C1 segment of cervical spinal cord (tissue), 14 donors: ENCODE measurements at places on chromosomes 4 and X.

GRCh38 chr4:46656071-46656470 lies 253.0 kb downstream of the COX7B2 start:
- DNase-seq = no peak

DNA sequence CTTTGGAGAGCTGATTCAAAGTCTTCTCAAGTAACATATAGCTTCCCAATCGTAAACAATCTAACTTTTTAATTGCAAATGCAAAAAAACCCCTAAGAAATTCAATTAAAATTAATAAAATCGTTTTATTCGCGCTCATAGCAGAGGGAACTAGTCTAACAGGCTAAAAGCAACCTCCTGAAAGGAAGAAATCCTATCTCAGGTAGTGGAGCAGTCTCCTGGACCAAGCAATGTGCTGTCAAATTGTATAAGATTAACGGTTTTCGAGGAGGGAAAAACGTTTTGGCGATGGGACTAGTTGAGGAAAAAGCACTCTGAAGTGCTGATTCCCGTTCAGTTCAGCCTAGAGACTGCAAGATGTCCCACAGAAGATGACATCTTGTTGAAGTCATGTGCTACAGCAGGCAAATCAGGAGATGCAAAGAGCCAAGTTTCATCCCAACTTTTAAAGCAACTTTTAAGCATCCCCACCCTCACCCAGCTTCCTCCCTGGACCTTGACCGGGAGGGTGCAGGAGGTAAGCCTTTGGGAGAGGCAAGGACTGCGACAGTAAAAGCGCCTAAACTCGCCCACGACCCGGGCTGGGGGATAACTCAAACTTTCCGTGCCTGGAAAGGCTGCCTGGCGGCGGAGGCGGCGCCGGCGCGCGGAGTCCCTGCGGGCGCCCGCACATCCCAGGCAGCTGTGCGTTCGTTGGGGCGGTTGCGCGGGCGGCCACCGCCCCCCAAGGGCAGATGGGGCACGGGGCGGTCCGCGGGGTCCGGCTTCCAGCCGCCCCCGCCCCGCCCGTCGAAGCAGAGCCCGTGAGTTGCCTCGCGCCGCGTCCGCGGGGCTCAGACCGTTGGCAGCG lies 784 bp downstream of the MAP7D3 start:
- DNase-seq = no peak

DNA sequence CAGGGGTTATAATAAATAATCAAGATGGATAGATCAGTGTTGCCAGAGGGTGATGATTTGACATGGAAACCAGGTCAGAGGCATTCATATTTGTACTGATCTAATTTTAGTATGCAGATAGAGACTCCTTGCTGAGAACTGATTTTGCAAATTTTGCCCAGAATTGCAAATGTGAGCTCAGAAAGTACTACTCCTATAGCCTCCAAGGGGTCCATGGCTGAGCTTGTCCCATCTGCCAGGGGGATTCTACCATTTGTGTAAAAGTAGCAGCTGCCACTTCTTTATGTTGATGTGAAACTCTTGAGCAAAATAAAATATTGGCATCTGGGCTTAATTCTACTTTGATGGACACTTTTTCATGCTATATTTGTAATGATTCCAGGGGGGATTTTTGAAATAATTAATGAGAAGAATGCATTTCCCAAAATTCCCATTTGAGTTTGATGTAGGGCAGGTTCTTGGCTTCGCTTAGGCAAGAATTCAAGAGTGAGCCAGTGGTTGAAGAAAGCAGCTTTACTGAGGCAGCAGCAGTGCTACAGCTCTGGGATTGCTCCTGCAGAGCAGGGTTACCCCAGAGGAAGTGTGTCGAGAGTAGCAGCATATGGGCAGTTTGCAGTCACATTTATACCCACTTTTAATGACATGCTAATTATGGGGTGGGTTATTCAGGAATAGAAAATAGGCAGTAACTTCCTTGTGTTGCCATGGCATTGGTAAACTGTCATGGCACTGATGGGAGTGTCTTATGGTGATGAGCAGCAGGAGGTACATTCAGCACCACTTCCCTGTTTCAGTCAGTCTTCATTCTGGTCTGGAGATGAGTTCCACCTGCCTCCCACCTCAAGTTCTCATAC lies 38.7 kb upstream of the DCLK2 start:
- no peak for DNase-seq

DNA sequence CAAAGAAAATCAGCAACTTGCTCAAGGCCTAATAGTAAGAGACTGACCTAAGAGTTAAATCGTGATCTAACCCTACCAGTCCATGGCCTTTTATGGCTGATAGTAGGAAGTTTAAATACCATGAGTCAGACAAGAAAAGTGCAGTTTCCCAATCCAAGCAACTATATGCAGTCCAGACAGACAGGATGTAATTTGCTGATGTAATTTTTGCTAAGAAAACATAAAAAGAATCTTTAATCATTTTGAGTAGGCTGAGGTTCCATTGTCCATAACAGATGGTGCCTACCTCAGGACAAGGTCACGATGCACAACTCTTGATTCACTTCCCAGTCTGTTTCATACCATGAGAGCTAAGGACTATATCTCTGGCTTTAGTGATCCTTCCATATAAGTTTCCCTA lies 317.5 kb upstream of the GRIA3 start:
- DNase-seq = no peak

- no peak for DNase-seq
These were observed 17.3 kb downstream of the COQ2 start for GRCh38 chr4:83267121-83267829.

DNA sequence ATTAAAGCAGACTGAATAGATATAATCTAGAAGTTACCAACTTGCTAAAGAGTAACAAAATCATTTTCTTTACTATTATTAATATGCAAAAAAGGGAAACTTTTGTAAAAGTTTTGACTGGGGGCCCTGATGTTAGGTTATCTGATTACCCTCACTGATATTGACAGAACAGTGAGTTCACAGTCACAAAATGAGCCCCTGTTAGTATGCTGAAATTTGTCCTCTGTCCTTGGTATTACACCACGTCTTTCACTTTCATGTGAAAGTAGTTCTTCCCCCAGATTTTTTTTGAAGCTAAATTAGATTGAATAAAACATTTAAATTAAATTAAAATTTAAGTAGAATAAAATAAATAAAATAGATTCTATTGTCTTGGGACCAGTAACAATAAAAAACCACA lies 5.9 kb downstream of the STBD1 start:
- DNase-seq = no peak

DNA sequence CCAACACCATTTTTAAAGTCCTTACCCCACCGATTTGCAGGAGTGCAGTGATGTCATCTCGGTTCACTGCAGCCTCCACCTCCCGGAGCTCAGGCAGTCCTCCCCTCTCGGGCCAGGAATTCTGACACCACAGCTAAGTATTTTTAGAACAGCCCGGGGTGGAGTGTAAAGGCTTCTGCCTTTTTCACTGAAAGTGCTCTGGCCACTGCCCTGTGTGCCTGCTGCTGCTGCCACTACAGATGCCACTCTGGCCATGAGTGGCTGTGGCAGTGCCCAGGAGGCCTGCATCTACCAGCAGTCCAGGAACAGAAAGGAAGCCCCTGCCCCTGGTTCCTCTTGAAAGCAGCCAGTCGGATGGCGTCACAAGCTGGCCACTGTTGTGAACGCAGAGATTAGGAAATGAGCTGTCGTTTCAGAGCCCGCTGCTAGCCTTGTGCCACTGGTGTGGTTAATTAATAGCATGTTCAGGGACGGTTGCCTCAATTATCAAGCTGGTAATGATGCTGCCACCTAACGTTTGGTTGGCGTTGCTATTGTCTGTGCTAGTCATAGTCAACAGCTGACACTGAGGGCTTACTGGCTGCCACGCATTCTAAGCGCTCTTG lies 23.6 kb upstream of the TBC1D14 start:
- peak; percentile 47 for DNase-seq

- no peak for DNase-seq
These were observed 579 bp downstream of the IL3RA start for GRCh38 chrX:1336948-1337779.

DNA sequence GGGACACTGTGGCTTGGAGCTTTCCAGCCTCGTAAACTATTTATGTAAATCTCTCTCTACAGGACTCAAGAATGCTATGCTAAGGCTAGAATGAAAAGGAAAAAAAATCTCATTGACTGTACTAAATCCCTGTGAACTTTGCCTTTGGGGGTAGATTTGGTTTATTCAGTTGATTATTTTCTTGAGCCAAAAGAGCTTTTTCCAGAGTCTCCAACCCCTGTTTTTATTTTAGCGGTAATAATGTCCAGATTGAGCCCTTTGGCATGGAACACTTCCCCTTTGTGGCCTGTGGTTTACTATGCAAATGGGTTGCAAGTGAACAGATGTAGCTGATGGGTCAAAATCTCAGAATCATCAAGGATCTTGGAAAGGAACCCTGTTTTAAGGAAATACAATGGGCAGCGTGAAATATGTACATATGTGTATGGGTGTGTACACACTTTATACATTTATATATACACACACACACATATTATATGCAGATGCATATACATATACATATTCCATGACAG lies 72.9 kb downstream of the FAM9B start:
- DNase-seq = no peak

DNA sequence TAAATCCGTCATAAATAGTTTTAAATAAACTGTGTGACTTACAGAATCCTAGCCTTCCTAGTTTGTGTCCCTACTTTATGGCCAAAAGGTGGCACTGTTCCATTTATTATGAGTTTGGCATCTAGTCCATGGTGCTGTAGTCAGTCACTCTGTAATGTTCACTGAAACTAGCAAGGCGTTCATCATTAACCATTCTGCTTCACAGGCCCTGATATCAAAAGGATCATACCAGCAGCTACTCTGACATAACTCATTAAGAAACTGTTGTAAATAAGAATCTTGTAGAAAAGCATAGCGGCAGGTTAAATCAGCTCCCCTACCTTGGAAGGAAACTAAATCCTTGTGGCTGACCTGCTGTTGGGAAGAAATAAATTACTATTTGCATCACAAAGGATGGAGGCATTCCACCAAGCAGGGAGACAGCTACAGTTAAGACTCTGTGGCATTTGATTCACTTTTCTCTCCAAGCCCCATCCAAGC lies 919.6 kb upstream of the DIAPH2 start:
- DNase-seq = no peak

DNA sequence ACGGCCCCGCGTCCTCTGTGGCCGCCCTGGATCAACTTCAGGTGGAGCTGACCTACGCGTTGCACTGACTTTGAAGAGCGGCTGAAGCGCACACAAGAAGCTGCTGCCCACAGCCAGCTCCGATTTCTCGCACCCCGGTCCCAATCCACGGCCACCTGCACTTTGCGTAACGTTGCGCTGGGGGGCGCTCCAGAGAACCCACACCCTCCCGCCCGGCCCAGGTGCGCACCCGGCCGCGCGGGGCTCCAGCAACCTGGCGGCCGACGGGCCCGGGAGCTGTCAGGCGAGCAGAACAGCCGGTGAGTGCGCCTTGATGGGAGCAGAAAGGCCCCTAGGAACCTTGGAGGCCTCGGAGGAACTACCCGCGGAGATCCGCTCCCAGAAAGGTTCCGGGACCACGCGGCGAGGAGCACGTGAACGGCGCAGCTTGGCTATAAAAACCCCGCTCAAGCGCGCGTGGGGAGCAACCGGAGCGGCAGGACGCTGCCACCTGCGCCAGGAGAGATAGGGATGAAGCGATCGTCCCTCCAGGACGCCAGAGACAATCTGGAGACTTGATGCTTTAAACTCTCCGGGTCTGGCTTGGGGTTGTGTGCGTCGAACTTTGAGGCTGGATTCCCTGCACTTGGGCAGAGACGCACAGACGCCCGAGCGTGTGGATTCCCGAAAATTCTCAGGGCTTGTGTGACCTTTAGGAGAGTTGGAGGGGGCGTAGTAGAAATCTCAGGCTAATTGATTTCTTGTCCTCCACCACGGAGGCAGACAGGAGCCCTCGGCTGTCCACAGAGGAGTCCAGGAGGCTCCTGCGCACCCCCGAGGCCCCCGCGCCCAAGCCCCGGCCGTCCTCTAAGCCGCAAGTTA lies 591 bp upstream of the NWD2 start:
- no peak for DNase-seq

DNA sequence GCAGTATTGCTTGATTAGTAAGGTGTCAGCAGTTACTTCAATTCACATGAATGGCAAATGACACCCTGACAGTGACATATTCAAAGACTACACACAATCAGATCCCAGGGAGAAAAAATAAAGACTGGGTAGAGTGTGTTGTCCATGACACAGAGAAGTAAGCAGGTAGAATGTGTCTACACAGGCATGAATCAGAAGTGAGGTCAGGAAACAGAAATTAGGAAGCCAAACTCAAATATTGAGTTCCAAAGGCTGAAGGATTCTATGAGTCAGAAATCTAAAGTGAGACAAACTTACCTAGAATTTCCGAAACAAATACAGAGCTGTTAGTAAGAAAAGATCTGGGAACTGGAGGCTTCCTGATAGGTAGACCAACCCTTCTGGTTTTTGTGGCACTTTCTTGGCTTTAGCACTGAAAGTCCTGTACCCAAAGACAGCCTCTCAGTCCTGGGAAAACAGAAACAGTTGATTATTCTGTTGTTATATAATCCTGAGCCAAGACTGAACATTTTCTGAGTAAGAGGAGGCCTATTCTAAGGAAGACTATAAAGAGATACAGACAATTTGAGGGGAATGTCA lies 24.3 kb upstream of the GLRA2 start:
- no peak for DNase-seq

GRCh38 chrX:113726466-113726865 lies 857.4 kb upstream of the HTR2C start:
- DNase-seq = no peak

- DNase-seq = peak; percentile 90
These were observed at the start of gene WDR13 for GRCh38 chrX:48597353-48598264. Gene WDR13 (plus strand): TSS chrX:48597492. CDS start chrX:48597997, 505 bp downstream.

DNA sequence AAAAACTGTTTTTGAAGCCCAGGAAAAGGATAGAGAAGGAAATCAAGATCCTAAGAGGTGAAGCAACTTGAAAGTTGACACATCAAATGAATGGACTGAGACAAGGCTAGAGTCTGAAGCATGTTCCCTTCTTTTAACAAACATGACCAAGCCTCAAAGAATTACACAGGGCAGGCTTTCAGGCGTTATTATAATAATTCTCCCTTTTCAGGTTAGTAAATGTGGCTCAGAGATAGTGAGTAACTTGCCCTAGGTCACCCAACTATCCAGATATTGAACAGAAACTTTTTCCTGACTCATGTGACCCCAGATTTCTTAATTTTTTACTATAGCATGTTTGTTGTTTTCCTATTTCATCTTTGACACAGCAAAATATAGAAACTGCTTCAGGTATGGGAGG lies 91.7 kb downstream of the PPP1R2C start:
- no peak for DNase-seq

GRCh38 chr4:158809611-158810486 lies 41.0 kb downstream of the FNIP2 start:
- DNase-seq = no peak

GRCh38 chrX:118231464-118231863 lies 114.4 kb upstream of the WDR44 start:
- DNase-seq = no peak

GRCh38 chr4:139718833-139719232 lies 53.2 kb downstream of the MGST2 start:
- no peak for DNase-seq

- DNase-seq = no peak
These were observed 163.6 kb upstream of the MAP3K15 start for GRCh38 chrX:19678941-19679340.

GRCh38 chr4:184282895-184283654 lies 65.4 kb upstream of the ENPP6 start:
- DNase-seq = no peak
